ENCODE measurements at places on chromosomes 2 and 18. TPM values are rescaled to one million over a fixed set of nuclear protein-coding genes. Genes with fewer than 3 reads are reported as not detected.

- no peaks in the 10 kb centered on the region for H3K4me1 ChIP-seq
- no peak for DNase-seq
- H3K36me3 ChIP-seq: no peaks in the 10 kb centered on the region
Observed at GRCh38 chr2:33219114-33219513, 257.3 kb upstream of the RASGRP3 start.

- no peaks in the 10 kb centered on the region for H3K4me1 ChIP-seq
- H3K36me3 ChIP-seq: no peaks in the 10 kb centered on the region
- no peak overlapping the region for H3K4me3 ChIP-seq
- no peak overlapping the region for H3K27ac ChIP-seq
Observed at GRCh38 chr2:95278051-95278471, 3.8 kb downstream of the PROM2 start.

- H3K4me3 ChIP-seq: no peak overlapping the region
- DNase-seq: no peak
- no peaks in the 10 kb centered on the region for H3K4me1 ChIP-seq
- H3K27ac ChIP-seq: no peak overlapping the region
- no peaks in the 10 kb centered on the region for H3K27me3 ChIP-seq
Observed at GRCh38 chr2:138239902-138240491, 261.6 kb upstream of the SPOPL start.

GRCh38 chr18:40347261-40347660 lies 1607.8 kb upstream of the PIK3C3 start:
- DNase-seq: no peak
- no peaks in the 10 kb centered on the region for H3K36me3 ChIP-seq
- no peaks in the 10 kb centered on the region for H3K4me1 ChIP-seq
- no peak overlapping the region for H3K27ac ChIP-seq
- no peaks in the 10 kb centered on the region for H3K27me3 ChIP-seq
- H3K4me3 ChIP-seq: no peak overlapping the region

- no peak for DNase-seq
- no peaks in the 10 kb centered on the region for H3K36me3 ChIP-seq
- H3K27me3 ChIP-seq: no peaks in the 10 kb centered on the region
- no peak overlapping the region for H3K27ac ChIP-seq
- H3K4me3 ChIP-seq: no peak overlapping the region
Observed at GRCh38 chr2:33617401-33617800, 18.3 kb upstream of the FAM98A start.

DNA sequence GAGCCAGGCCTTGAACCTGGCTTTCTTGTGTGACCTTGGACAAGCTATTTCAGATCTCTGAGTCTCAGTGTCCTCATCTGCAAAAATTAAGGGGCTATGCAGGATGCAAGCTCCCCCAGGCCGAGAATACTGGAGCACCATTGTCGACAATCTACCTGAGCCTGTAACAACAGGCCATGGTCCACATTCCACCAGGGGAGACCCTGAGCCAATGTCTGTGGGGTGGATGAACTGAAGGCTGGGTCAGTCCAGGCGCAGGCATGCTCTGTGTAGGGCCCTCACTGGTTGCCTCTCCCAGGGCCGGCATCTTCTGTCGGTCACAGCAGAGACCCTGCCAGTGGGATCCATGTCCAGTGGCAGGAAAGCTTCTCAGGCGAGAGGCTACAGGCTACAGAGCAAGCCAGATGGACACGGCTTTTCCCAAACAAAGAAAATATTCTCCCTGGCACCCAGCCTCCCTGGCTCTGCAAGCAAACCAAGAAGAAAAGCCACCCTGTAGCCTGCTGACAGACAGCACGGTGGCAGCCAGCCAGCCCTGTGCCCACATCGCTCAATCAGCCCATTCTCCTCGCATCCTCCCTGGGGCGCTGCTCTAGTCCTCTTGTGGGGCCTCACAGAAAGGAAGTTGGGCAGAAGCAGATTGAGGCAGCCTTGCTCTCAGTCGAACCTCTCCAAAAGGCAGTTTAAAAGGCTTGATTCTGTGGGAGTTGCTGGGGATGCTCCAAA lies 48.7 kb upstream of the FZD7 start:
- H3K27me3 ChIP-seq: no peaks in the 10 kb centered on the region
- no peak overlapping the region for H3K4me3 ChIP-seq
- H3K27ac ChIP-seq: no peak overlapping the region
- H3K36me3 ChIP-seq: no peaks in the 10 kb centered on the region

GRCh38 chr18:54872681-54873080 lies 44.4 kb downstream of the RAB27B start:
- no peaks in the 10 kb centered on the region for H3K27me3 ChIP-seq
- no peak for DNase-seq
- no peak overlapping the region for H3K27ac ChIP-seq
- no peaks in the 10 kb centered on the region for H3K4me1 ChIP-seq
- H3K4me3 ChIP-seq: no peak overlapping the region

DNA sequence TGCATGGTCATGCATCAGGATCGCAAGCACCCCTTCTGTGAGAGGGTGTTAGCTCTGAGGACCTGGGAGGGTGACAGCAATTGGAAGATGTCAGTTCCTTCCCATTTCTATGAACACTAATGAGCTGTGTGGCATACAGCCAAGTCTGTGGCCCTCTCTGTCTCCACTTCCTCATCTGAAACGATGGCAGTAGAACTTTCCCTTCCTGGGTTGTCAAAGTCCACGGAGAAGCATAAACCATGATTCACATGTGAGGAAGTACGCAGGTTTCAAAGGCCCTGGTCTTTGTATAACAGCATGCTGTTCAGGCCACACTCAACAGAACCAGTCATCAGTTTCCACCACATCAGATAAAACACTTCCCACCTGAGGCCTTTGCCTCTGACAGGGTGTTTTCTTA lies 167.4 kb upstream of the RAB6C start:
- no peak overlapping the region for H3K4me3 ChIP-seq
- no peaks in the 10 kb centered on the region for H3K4me1 ChIP-seq
- no peaks in the 10 kb centered on the region for H3K36me3 ChIP-seq
- no peak for DNase-seq

- H3K36me3 ChIP-seq: no peaks in the 10 kb centered on the region
- no peaks in the 10 kb centered on the region for H3K4me1 ChIP-seq
- no peak overlapping the region for H3K4me3 ChIP-seq
- H3K27me3 ChIP-seq: no peaks in the 10 kb centered on the region
- DNase-seq: no peak
Observed at GRCh38 chr18:582465-582864, 2.3 kb downstream of the CETN1 start.

DNA sequence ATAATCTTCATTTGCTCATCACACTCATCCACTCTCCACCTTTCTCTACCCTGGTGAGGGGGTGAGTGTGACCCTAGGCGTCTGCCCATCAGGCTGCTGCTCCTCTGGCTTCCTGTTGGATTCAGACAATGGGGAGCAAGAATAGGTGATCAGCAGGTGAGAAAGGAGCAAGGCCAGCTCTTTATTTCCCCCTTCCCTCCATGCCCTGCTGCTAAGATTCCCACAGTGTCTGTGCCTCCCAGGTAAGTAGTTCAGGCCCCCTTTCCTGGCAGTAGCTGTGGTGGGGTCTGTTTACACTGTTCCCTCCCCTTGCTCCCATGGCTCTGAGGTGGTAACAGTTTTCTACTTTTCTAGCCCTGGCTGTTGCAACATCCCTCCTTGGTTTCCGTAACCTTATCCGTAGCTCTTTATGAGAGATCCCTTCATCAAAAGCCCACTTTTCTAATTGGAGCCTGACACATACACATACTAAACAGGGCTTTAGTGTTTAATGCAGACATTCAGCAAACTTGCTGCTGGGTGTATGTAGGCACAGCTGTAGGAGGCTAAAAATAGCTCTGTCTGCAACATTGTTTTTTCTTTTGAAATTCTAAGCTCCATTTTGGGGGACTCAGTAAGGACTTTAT lies 27.5 kb downstream of the MAP2 start:
- no peaks in the 10 kb centered on the region for H3K27me3 ChIP-seq
- H3K4me1 ChIP-seq: no peaks in the 10 kb centered on the region
- DNase-seq: no peak
- no peaks in the 10 kb centered on the region for H3K36me3 ChIP-seq
- no peak overlapping the region for H3K4me3 ChIP-seq

GRCh38 chr2:100388703-100389102 lies 28.8 kb downstream of the CHST10 start:
- no peak for DNase-seq
- no peaks in the 10 kb centered on the region for H3K4me1 ChIP-seq
- no peaks in the 10 kb centered on the region for H3K36me3 ChIP-seq
- no peak overlapping the region for H3K4me3 ChIP-seq
- H3K27me3 ChIP-seq: no peaks in the 10 kb centered on the region

GRCh38 chr2:241943209-241943850 lies 73.8 kb downstream of the RTP5 start:
- no peak overlapping the region for H3K4me3 ChIP-seq
- no peaks in the 10 kb centered on the region for H3K27me3 ChIP-seq
- no peak for DNase-seq

GRCh38 chr2:24919037-24919505 lies 966 bp downstream of the ADCY3 start:
- H3K36me3 ChIP-seq: no peaks in the 10 kb centered on the region
- H3K27ac ChIP-seq: peak overlapping the region; percentile 14

- H3K36me3 ChIP-seq: peaks cover 34% of the 10 kb centered on the region
- H3K4me3 ChIP-seq: no peak overlapping the region
- H3K4me1 ChIP-seq: peaks cover 9% of the 10 kb centered on the region
- no peak overlapping the region for H3K27ac ChIP-seq
- no peaks in the 10 kb centered on the region for H3K27me3 ChIP-seq
Observed at GRCh38 chr2:25805987-25806386, 72.3 kb downstream of the ASXL2 start.

DNA sequence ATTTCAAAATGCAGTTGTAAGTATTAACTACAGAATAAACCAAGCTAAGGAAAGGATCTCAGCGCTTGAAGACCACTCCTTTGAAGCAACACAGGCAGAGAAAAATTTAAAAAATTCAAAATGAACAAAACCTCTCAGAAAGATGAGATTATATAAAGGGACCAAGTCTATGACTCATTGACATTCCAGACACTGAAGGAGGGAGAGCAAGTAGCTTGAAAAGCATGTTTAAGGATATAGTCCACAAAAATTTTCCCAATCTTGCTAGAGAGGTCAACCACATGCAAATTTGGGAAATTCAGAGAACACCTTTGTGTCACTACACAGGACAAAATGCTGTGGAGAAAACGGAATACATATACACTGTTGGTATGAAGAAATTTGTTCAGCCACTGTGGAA lies 112.6 kb upstream of the MC4R start:
- no peaks in the 10 kb centered on the region for H3K36me3 ChIP-seq
- DNase-seq: no peak
- no peak overlapping the region for H3K27ac ChIP-seq

CASP10 gene
- 15.1 TPM for total RNA-seq

FNDC4 gene
- 0.39 TPM for total RNA-seq

SERPINB12 gene
- total RNA-seq: not detected

KCNJ13 gene
- not detected for total RNA-seq

METTL21A gene
- total RNA-seq: 13.7 TPM

IKZF2 gene
- 225 TPM for total RNA-seq
